ENCODE measurements at places on chromosomes 6 and 20.

GRCh38 chr6:49550492-49551077 lies at the start of gene C6orf141:
C6orf141 (plus strand) TSS chr6:49550668; CDS start chr6:49550793, 125 bp downstream.
- DNase-seq, result peak; percentile 53

DNA sequence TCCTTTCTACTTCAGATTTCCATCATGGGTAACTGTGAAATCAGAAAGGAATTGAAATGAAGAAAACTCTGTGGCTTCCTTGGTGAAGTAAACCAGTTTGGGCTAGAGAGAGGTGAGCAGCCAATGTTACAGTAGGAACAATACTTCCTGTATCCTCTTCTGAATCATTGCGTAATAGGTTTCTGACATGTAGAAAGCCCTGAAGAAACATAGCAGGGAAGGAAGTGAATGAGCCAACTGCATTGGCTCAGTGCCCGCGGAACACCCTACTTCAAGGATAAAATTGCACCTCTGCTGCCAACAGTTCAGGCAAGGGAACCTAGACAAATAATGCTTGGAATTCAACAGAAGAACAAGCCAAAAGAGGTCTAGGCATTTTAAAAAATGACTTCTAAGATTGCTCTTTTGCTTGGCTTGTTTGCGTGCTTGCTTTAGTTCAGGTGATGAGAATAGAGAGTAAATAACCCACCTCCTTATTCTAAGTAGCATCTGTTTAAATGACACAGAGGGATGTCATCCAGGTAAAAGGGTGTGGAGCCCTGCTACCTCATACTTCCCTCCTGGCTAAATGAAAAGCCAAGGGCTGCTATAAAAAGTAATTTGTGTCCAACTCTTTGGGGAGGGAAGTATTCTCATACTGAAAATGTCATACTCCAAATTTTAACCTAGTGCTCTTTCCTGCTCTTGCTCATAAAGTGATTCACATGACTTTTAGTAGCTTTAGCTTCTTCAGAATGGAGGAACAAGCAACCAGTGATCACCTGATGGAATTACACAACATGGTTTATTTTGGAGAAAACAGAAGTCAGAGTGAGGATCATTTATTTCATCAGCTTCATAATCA lies 30.0 kb upstream of the AKIRIN2 start:
- peak; percentile 84 for DNase-seq

GRCh38 chr20:39716796-39717341 lies 754.7 kb downstream of the DHX35 start:
- DNase-seq, result no peak

- DNase-seq, result no peak
Measured at GRCh38 chr20:25302596-25302995, 54.7 kb downstream of the PYGB start.

- DNase-seq, result no peak
Measured at GRCh38 chr6:14807971-14808370, 437.9 kb upstream of the JARID2 start.

- peak; percentile 33 for DNase-seq
Measured at GRCh38 chr20:1272368-1273100, 6.4 kb downstream of the SNPH start.

DNA sequence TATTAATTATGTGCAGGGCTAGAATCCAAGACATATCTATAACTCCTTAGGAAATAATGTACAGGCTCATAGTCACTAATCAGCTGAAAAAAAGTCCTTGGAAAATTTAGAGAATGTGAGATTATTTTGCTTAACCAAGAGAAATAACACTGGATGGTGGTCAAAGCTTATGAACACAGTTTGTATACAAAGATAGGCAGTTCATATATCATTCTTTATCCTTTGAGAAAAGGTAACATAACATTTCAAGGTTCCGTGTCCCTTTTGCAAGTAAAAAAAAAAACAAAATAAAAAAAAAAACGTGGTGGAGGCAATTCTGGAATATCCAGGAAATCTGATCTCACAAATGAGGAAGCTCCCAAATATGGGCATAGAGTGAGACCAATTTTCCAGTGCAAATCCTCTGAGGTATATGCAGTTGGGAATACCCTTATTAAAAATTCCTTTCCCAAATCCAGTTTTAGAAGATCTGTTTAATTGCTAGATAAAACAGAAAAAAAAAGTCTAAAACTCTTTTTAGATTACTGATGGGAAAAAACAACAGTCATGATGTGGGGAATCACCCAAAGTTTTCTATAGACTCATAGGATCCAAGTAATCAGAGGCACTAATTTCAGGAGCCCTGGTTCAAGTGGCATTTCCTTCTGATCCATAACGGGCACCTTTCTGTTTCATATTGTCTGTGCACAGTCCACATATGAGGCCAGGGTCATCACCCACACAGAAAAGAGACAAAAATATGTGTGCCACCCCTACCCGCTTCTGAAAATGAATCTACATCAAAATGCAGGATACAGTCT lies 17.7 kb upstream of the TNFAIP3 start:
- DNase-seq, result no peak

DNA sequence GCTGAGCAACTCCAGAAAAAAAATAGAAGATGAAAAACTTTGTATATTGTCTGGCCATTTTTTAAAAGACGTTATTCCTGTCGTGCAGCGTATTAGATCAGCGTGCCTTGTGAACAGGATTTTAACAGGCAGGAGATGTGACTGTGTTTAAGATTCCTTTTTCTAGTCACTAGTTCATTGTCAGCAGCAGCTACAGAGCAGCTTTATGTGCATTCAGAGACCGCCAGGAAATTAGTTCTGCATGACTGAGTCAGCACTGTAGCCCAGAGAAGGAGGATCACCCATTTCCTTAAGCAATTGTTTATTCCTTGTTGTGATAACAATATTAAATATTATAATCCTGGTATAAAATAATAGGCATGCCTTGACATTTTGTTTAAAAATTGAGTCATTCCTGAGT lies 75.4 kb upstream of the ADGRB3 start:
- DNase-seq, result no peak

GRCh38 chr6:29964518-29964886 lies 22.2 kb downstream of the HLA-A start:
- no peak for DNase-seq

- no peak for DNase-seq
Measured at GRCh38 chr20:61014491-61014890, 237.6 kb upstream of the CDH4 start.

DNA sequence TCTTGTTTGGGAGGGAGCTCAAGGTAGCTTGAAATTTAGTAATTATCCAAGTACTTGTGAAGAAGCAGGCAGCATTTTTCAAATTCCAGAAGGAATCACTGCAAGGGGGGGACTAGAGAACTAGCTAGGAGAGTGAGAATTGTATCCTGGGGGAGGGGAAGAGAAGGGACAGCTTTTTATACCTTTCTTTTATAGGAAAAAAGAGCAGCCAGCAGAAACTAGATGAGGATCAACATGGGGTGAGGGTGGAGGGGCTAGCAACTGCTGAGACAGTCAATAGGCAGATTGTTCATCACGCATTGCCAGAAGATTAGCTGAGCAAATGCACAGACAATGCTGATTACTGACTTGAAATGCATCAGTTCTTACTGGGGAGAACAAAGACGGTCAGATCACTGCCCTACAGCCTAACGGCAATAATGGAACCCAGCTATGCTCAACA lies 514.3 kb upstream of the CITED2 start:
- DNase-seq, result no peak
